ENCODE measurements at places on chromosomes 7 and 10. TPM values are rescaled to one million over a fixed set of nuclear protein-coding genes. Genes with fewer than 3 reads are reported as not detected.

DNA sequence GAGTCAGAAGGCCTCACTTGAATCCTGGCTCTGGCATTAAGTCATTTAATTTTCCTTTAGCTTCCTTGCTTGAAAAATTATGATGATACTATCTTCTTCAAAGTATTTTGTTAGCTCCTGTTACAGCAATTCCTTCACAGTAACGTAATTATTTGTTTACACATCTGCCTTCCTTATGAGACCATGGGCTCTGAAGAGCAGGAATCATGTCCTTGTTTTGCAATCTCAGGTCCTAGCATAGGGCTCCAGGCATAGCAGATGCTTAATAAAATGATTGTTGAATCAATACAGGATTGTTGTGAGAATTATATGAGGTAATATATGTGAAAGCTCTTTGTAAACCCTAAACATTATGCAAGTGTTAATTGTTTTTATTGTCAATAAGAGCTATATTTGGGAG, 25.5 kb downstream of the KLHDC10 start:
- DNase-seq = no peak

The SPDYE5 gene
- total RNA-seq = not detected

The CUTC gene
- 17.9 TPM for total RNA-seq

The GBF1 gene
- total RNA-seq = 43.2 TPM

The VWDE gene
- total RNA-seq = not detected
